ENCODE measurements at places on chromosomes 1 and 21. TPM values are rescaled to one million over a fixed set of nuclear protein-coding genes. Genes with fewer than 3 reads are reported as not detected.

DNA sequence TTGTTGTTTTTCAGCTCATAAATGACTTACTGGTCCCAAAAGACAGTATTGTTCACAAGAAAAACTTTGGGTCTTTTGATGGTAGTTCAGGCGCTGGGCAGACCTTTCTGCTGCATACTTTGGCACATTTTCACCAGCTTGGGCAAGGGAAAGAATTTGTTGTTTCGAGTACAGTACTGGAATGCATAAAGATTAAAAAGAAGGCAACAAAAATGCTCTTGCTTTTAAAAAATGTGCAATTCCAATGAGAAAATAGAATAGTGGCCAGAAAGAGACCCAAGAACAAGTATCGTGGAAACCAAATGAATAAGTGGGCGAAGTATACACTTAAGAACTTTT, 56.0 kb downstream of the CLIC6 start:
- DNase-seq: no peak

DNA sequence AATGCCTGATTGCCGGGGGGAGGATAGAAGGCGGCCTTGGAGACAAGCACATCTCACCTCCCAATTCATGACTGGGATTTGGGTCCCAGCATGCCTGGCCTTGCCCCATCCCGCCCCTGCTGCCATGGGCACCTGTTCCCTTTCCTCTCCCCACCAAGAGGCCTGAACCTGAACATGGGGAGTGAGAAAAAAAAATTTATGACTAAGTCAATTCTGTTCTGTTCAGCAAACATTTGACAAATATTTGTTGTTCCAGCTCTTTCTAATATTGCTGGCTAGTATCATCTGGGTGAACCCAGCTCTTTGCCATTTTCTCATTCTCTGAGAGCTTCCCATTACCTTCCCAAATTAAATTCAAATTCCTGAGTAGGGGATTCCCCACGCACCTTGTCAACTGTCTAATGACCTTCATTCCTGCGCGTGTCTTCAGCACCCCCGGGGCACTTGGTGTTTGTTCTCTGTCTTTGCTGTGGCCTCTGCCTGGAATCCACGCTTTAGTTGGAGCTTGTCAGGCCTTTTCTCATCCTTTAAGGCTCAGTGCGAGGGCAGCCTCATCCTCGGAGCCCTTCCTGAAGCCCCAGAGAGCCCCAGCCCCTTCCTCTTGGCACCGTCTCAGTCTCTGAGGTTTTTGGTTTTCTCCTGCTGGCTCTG, 42.8 kb downstream of the ARHGEF10L start:
- no peak for DNase-seq

DNA sequence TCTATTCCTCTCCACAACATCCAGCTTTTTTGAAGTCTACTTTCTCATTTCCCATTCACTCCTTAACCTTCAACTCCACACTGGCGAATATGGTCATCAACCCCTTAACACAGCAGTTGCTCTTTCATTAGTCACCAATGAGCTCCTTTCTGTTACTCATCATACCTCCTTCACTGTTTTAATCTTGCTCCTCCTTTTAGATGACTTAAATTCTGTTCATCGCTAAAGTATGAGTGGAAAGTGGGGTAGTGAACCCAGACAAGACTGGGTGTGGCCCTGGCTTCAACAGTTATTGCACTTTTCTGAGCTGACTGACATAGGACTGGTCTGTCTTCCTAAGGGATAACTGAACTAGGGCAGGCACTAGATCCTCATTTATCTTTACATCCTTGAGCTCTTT, 51.3 kb downstream of the AKT3 start:
- no peak for DNase-seq

- DNase-seq: no peak
Measured at GRCh38 chr1:12251442-12251841, 21.6 kb downstream of the VPS13D start.

- no peak for DNase-seq
Measured at GRCh38 chr1:184605941-184606340, 148.7 kb downstream of the EDEM3 start.

- no peak for DNase-seq
Measured at GRCh38 chr1:208302699-208303238, 58.6 kb upstream of the PLXNA2 start.

DNA sequence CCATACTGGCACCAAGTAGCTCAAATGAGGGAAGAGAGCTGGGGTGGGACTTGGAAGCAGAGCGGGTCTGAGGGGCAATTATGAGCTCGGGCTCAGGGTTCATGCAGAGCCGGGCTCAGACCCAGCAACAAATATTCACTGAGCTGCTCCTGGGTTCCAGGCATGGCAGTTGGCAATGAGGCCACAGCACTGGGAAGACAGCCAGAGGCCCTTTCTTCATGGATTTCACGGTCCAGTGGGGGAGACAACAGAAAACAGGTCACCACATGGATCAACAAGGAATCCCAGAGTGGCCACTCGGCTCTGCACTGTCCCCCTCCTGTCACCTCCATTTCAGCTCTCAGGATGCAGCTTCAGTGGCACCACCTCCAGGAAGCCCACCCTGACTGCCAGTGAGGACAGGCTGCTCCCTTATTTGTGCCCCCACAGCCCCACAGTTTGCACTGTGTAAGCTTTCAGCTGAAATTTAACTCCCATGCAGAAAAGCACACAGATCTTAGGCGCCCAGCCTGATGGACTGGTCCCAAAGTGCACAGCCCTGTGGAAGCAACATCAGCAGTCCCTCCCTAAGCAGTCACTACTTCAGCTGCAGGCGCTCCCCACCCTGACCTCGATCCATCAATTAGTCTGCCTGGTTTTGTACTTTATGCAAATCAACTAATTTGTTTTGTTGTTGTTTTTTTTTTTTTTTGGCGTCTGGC, 22.4 kb downstream of the ARHGEF19 start:
- DNase-seq: no peak

GRCh38 chr1:3959361-3959760, 59.3 kb upstream of the C1orf174 start:
- DNase-seq: no peak

- no peak for DNase-seq
Measured at GRCh38 chr1:89546934-89547562, 22.4 kb downstream of the LRRC8B start.

- peak; percentile 29 for DNase-seq
Measured at GRCh38 chr1:168767894-168768584, 39.0 kb upstream of the DPT start.

DNA sequence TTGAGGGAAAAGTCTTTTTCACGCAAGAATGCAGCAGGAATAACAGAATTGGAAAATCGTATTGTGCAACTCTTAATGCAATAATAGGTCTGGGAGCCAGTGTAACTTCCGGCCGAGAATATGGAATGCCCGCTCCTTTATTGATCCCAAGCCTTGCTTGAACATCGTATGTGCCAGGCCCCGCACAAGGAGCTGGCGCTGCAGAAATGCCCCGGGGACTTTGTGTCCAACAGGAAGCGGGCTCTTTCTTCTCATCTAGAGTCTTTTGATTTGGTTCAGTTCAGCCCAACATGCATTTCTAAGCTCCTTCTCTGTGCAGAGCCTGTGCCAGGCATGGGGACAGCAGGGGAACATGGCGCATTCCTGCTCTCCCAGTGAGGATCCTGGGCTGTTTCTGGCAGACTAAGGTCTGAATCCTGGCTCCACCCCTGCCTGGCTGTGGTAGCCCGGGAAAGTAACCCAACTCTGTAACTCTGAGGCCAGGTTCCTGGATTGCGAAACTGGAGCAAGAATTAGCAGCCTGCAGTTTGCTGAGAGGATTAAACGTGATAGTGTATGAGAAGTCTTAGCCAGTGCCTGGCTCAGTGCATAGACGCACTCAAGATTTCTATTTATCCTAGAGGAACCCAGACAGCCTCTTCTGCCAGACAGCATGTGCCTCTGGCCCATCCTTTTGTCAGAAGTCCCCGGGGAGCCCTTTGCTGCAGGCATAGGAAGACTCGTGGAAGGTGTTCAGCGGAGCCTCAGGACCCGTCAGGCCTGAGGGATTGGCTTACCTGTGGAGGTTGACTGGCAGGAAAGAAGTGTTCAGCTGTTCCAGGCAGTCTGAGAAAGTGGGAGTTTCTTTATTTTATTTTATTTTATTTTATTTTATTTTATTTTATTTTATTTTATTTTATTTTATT, 987 bp upstream of the CDCP2 start:
- peak; percentile 60 for DNase-seq

DNA sequence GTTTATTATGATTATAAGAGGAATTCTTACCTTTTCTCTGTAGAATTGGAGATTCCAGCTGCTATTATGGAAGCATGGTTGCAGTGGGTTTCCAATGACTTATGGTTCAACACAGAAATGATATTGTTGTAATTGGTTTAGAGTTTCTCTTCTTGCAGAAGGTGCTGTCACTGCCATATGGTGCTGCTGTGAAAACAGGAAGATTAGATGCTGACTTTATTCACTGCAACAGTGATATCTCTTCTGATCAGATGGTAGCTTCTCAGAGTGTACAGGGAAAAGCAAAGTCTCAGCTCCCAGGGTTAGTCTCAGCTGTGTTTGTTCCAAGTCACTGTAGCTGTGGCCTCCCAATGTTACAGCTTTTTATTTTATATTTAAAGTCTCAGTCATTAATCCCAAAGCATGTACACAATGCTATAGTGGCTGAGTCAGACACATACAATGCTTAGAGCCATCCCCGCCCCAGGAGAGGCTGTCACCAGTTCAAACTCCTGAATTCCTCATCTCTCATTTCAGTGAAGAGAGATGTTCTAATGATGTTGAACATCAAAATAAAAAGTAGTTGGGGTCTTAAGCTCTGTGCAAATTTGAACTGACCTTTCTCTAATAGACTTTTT, 42.7 kb upstream of the RGS2 start:
- DNase-seq: no peak

TINAGL1 gene
- 274 TPM for total RNA-seq

YBX1 gene
- total RNA-seq: 896 TPM

CFAP298 gene
- 22.6 TPM for total RNA-seq

PDZK1IP1 gene
- total RNA-seq: not detected

SELENBP1 gene
- 99.1 TPM for total RNA-seq

RGS16 gene
- total RNA-seq: 1.1 TPM

LGR6 gene
- total RNA-seq: 2.9 TPM

ATP1A2 gene
- 243 TPM for total RNA-seq

ASCL5 gene
- total RNA-seq: not detected
